Left ventricle myocardium inferior (tissue), 1 donor: ENCODE measurements at places on chromosomes 3 and 15.

DNA sequence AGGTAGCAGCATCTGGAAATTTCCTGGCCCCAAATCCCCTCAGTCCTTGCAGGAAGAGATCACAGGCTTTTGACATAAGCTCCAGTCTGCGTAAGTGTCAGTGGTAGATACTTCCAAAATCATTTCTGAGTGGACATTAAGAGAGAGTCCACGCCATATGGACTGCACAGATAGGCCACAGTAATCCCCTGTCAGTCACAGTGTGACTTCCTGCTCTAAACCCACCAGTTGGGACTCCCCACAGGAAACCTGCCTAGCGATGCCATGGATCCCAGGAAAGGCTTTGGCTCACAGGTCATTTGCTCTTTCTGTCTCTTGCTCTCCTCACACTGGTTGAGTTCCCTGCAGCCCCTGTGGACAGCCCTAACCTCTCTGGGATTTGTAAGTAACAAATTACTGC lies 28.8 kb upstream of the MKRN3 start:
- no peak for DNase-seq

DNA sequence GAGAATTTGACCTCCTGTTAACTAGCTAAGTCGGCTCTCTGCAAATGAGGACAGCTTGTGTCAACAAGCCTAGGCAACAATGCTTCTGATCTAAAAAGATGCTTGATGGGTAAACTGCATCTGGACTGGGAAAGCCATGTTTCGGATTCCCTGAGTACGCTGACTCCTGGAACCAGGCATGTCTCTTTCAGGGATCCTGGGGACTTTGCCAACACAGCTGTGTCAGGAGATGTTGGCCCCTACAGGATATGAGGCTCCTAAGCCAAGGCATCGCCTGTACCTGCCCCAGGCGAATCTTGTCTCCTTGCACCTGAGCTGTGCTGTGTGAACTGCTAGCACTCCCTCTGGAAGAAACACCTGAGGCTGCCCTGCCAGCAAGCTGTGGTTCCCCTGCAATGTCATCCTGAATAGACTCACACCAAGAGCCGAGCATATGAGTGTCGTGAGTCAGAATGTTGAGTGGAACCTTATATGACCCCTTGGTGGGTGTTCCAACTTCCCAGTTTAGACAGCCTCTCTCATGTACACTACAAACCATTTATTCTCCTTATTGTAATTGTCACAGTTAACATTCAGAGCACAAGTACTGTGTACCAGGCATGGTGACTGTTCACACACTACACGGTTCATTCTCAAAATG lies 17.0 kb downstream of the EOGT start:
- no peak for DNase-seq

DNA sequence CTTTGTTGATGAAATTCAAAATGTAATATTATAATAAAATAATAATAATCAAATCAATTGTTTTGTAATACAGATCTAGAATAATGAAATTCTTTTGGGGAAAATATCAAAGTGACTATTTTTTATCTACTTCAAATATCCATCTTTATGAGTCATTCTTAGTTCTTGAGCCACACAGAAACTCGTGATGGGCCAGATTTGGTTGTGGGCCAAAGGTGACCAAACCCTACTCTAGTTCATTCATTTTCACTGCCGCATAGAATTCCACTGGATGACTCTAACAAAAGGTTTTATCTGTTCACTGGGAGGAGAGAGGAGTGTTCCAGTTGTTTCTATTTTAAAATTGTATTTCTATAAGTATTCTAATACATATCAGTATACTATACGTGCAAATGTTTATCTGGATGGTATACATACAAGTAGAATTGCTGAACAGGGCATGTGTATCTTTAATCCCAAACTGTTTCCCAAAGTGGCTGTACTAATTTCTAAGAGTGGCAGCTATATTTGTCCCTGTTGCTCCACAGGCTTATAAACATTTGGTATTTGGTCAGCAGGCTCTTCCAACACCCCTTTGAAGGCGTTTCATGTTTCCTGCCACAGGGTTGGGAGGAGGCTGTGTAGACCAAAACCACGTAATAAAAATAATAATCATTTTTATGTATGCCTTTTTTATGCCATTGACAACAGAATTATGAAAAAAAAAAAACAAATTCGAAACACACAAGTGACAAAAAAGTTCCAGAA lies 7.3 kb upstream of the RTP3 start:
- DNase-seq = no peak

GRCh38 chr3:81592101-81592500 lies 169.3 kb downstream of the GBE1 start:
- no peak for DNase-seq

DNA sequence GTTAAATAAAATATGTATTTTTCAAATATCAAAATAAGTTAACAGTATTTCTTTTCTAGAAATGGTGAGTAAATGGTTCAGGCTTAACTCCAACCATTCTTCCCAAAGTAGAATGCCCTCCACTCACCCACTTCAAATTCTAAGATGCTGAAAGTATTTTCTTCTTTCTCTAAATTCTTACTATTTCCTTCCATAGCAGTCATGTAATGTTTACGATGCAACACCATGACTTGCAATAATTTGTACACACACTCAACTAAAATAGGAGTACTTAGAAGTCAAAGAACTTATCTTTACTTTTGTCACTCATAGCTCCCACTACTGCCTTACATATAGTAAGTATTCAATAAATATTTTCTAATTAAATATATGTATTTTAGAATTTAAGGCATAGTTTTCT lies 65.0 kb downstream of the AQR start:
- no peak for DNase-seq

- DNase-seq = no peak
These were observed 68.2 kb downstream of the EDEM1 start for GRCh38 chr3:5255404-5256344.

DNA sequence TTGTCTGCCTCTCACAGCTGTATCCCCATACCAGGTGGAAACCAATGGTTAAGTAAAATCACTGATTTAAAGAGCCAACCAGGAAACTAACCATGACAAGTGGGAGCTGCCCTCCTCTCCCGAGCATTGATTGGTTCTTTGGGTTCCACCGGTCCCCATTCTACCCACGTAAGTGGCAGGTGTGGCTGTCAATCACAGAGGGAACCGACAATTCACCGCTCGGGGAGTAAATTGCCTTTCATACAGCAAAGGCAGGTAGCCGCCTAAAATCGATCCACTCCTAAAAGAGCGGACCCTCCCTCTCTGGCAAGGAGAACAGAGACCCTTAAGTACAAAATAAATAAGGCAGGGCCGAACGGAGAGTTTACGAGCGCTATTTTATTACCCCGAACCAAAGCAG lies 1.2 kb downstream of the ERC2 start:
- peak; percentile 62 for DNase-seq

GRCh38 chr3:87201727-87202126 lies 25.4 kb upstream of the CHMP2B start:
- no peak for DNase-seq

DNA sequence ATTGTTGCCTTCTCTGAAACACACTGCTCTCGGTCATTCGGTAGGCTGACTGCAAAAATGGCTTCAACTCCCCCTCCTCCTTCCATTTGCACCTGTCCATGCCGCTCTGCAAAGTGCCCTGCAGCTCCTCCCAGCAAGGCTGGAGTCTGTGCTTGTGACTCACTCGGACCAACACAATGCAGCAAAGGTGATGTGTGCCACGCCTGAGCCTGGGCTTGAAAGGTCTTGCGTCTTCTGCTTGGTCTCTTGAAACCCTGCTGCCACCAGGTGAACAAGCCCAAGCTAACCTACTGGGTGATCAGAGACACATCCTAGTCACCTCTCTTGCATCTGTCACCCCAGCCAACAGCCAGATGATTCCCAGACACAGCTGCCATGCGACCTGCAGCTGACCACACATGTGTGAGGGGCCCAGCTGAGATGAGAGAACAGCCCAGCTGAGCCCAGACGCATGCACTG lies 71.1 kb downstream of the MGLL start:
- DNase-seq = no peak

GRCh38 chr3:176766862-176767261 lies 430.4 kb downstream of the TBL1XR1 start:
- no peak for DNase-seq

GRCh38 chr3:192260116-192261010 lies 467.0 kb downstream of the FGF12 start:
- DNase-seq = no peak

GRCh38 chr3:124119056-124119716 lies 127.3 kb upstream of the ROPN1 start:
- no peak for DNase-seq

DNA sequence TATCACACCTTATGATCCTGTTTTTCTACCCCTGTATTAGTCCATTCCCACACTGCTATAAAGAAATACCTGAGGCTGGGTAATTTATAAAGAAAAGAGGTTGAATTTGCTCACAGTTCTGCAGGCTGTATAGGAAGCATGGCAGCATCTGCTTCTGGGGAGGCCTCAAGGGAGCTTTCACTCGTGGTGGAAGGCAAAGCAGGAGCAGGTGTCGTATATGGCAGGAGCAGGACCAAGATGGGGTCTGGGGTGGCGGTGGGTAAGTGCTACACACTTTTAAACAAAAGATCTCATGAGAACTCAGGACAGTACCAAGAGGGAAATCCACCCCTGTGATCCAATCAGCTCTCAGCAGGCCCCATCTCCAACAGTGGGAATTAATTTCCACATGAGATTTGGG lies 15.4 kb upstream of the SCAP start:
- no peak for DNase-seq

DNA sequence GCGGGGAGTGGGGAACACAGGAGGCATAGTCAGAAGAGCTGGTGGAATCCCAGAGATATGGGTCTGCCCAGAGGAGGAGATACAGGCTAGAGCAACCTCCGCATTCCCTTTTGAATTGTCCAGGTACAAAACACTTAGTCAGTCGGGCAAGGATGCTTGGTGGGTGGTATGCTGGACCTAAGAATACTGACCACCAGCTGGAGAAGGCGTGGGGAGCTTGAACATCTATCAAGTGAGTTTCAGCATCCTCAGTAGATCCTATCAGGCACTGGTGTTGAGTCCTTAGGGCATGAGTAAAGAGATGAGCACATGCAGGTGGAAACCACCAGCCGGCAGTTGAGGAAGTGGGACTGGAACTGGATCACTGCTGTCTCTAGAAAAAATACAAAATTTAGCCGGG lies 14.7 kb upstream of the DIS3L start:
- DNase-seq = no peak

- DNase-seq = no peak
These were observed 71.3 kb downstream of the CPN2 start for GRCh38 chr3:194279701-194280360.

GRCh38 chr3:193794002-193794881 lies 201.2 kb downstream of the OPA1 start:
- no peak for DNase-seq

- DNase-seq = no peak
These were observed 55.3 kb downstream of the ARHGAP31 start for GRCh38 chr3:119349354-119350041.

DNA sequence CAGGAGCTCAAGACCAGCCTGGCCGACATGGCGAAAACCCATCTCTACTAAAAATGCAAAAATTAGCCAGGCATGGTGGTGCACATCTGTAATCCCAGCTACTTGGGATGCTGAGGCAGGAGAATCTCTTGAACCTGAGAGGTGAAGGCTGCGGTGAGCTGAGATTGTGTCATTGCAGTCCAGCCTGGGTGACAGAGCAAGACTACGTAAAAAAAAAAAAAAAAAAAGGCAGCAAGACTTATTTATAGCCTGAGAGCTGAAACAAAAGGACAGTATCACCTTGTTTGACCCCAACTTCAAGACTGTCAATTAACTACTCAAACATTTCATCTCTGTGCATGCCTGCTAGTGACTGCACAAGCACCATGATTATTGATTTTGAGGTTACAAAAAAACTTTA lies 478.9 kb upstream of the GBE1 start:
- DNase-seq = no peak

DNA sequence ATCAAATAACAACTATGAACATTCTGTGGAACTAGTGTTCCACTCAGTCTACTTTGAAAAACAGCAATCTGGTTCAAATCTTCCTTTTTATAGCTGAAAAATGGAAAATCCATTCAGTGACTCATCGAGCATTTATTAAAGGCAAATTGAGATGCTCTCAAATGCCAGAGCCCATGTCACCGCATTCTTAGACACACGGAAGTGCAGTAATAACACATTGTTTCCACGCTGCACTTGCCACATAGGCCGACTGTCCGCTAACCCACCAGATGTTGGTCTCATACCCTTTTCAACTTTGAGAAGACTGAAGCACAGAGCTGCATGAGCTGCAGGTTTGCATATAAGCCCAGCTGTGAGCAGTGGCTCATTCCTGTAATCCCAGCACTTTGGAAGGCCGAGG lies 95.9 kb downstream of the TMEM266 start:
- no peak for DNase-seq

GRCh38 chr3:188631291-188632010 lies 477.5 kb downstream of the LPP start:
- no peak for DNase-seq

GRCh38 chr3:65723985-65724384 lies 314.7 kb downstream of the MAGI1 start:
- DNase-seq = no peak

GRCh38 chr15:31473385-31474058 lies 146.9 kb downstream of the KLF13 start:
- no peak for DNase-seq

DNA sequence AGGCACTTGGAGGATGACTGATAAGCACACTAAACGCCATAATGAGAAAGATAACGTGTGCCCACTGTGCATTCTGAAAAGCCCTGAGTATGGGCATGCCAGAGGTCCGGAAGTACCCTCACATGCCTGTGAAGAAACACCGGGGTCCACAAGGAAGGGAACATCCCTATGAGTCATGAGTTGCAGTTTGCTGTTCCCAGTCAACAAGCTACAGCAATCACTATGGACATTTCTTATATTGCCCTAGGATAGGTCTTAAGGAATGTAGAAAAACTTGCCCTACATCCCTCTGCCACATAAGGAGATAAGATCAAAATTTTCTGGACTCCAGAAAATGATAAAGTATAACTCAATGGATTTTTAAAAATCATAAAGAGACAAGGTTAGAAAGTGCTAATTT lies 9.9 kb downstream of the MB21D2 start:
- DNase-seq = no peak

GRCh38 chr15:29822100-29822683 lies at the start of gene TJP1:
TJP1 (minus strand) TSS chr15:29822468; CDS start chr15:29822028, 440 bp downstream.
- peak; percentile 82 for DNase-seq

DNA sequence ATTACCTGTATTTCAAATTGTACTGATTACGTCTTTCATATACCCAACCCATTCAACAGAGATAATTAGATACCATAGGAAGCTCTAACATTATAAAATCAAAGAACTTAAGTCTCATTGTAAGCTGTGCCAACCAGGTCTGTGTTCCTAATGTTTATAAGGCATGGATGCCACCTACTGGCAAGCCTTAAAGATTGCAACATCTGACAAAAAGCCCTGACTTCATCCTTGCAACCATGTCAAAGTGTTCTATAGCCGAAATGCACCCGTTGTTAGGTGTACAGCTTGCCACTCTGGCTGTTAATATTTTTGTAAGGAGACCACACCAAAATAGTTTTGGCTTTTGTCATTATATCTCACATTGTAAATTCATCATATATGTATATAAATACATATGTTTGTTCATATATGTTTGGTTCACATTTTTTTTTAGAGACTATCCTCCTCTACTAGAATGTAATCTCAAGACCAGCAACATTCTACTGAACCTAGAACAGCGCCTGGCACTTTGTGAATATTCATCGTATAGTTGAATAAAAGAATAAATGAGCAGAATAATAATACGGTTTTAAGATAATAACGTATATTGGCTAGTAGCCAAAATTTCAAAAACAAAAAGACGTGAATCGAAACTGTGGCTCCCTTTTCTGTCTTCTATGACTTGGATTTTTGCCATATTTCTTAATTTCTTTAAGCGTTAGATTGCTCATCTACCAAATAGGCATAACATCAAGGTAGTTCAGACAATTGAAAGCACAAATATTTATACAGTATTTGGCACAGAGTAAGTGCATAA lies 258.1 kb downstream of the TBL1XR1 start:
- DNase-seq = no peak
